ENCODE measurements at places on chromosomes 6 and 20.

DNA sequence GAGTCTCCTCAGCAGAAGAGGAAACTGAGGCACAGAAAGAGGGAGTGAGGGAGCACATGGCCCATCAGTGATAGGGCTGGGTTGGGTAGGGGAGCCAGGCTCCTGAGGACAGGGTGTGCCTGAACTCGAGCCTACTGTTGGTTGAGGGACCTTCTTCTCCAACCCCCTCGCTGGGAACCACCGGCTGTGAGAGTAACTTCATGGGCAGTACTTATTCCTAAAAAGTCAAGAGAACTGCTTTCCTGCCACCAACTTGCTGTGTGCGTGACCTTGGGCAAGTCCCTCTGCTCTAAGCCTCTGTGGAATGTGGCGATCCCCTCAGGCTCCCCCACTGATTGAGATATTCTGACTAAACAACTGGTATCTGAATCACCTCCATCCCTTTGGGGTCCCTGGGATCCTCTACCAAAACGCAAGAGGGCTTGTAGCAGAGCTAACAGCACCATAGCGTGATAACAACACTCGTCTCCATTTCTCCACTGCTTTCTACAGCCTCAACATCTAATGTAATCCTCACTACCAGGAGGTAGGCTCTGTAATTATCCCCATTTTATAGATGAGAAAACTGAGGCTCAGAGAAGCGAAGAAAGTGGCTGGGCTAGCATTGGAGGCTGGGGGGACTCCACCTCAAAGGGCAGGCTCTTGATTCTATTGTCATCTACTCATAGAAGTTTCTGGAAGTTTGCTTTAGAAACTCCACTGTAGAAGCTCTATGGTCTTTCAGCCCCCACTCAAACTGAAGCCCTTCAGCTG lies 76.0 kb downstream of the JPH2 start:
- no peak for DNase-seq

DNA sequence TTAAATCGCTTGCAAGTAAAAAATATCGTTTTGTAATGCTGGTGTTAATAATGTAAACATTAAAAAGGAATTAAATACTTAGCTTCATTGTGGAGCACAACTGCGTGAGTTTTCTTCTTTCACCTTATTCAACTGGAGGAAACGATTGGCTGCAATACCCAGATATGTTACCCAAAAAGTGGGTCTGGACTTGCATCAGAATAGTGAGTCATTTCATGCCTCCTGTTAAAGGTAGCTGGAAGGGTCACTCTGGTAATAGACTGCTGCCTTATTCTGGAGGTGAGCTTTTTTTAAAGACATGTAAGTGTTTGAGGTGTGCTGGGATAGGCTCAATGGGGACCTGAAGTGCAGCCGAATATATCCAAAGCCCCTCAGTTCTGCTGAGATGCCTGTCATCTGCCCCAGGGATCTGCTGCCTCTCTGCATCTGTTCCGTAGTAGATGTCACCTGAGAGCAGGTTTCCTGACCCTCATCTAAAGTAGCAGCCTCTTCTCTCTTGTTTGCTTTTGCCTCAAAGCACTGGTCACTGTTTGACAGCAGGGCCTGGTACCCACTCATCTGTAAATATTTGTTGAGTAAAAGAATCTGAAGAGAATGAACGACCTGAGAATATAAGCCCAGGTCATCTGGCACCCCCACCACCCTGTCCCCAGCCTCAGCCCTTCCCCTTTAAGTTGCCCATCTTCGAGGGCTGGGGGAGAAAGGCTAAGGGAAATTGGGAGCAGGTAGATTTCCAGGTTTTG lies 5.6 kb upstream of the UQCC2 start:
- DNase-seq: no peak

GRCh38 chr6:110635096-110635495 lies 158.7 kb upstream of the SLC22A16 start:
- no peak for DNase-seq

- peak; percentile 92 for DNase-seq
Observed at GRCh38 chr20:62590309-62591121, 51.8 kb upstream of the SLCO4A1 start.

GRCh38 chr6:113909224-113909856 lies 52.2 kb downstream of the MARCKS start:
- peak; percentile 72 for DNase-seq

DNA sequence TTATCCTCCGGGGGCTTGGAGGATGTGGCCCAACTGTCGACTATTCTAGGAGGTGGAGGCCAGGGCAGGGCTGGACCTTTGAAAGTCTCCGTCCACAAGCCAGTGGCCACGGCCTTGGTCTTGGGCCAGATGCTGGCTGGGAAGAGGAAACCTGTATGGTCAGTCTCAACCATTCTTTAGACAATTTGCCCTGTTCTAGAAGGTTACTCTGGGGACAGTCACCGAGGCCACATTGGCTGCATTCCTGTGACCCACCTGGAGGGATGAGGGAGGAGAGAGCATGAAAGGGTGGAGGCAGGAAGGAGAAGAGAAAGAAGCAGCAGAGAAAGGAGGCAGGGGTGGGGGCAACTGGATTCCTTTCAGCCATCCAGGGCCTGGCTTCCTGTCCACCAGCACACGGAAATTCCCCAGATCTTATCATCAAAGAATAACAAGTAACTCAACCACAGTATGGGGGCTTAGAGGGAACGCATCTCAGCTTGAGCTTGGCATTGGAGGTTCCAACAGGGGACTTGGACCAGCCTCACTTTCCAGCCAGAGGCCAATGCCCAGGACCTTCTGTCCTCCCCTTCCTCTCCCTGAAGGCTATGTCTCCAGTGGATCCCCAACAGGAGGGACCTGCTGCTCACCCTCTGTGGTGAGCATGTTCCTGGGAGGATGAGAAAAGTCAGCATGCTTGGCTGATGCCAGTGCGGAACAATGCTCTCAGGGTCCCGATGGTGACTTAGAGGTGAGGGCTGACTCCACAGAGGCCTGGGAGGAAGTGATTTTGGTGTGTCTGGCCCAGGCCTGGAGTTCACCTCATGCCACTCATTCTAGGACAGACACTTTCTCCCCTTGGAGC lies 30.4 kb downstream of the TGM2 start:
- no peak for DNase-seq

- no peak for DNase-seq
Observed at GRCh38 chr6:14321992-14322772, 204.6 kb downstream of the CD83 start.

GRCh38 chr6:47344022-47344421 lies 34.3 kb upstream of the TNFRSF21 start:
- no peak for DNase-seq

DNA sequence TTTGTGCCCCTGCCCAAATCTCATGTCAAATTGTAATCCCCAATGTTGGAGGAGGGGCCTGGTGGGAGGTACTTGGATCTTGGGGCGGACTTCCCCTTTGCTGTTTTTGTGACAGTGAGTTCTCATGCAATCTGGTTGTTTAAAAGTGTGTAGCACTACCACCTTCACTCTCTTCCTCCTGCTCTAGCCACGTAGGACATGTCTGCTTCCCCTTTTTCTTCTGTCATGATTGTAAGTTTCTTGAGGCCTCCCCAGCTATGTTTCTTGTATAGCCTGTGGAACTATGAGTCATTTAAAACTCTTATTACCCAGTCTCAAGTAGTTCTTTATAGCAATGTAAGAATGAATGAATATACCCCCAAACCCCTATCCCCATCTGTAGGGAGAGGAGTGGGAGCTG lies 1013.7 kb upstream of the MAP3K7 start:
- no peak for DNase-seq

DNA sequence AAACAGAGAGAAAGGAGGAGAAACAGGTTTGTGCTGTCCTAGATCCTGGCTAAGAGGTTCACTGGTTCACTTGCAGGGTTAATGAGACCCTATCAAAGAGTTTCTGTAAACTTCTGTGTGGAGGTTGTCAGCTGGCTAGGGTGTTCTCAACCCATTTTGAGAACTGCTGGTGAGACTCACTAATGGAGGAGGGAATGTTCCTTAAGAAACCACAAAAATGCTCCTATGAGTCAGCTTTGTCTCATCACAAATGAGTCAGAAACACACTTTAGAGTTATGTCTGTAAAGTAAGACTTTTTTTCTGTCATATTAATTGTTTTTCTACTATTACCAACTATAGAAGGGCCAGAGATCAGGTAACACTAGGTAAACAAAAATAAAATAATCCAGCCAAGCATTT lies 884.4 kb downstream of the PHF3 start:
- DNase-seq: peak; percentile 73

DNA sequence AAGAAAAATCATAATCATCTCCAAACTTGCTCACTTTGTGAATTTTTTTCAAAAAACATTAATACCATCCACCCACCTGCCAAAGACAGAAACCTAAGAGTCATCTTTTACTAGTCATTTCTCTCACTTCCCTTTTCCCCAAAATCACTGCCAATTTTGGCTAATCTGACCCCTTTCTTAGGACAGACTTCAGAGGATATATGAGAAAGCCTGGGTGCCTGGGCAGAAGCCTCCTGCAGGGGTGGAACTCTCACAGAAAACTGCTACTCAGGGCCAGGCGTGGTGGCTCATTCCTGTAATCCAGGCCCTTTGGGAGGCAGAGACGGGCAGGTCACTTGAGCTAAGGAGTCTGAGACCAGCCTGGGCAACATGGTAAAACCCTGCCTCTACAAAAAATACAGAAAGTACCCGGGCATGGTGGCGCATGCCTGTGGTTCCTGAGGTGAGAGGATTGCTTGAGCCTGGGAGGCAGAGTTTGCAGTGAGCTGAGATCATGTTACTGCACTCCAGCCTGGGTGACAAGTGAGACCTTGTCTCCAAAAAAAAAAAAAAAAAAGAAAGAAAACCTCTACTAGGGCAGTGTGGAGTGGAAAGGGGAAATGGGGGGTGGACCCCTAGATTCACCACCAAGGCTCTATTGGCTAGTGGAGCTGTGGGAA lies 3.8 kb downstream of the DEK start:
- no peak for DNase-seq

DNA sequence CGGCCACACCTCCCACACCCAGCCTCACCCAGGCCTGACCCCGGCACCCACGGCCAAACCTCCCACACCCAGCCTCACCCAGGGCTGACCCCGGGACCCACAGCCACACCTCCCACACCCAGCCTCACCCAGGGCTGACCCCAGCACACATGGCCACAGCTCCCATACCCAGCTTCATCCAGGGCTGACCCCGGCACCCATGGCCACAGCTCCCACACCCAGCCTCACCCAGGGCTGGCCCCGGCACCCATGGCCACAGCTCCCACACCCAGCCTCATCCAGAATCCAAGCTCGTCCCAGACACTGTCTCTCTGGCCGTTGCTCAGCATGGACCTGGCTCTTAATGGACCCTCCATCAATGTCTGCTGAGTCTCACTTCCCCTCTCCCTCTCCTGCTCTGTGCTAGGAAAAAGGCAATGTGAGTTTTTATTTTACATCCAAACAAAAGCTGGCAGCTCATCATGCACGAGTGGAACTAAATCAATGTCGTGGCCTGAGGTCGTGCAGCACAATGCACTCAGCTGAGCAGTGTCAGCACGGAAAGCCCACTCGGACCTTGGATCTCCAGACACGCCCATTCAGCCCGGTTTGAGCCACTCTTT lies 36.1 kb downstream of the NINL start:
- DNase-seq: no peak

GRCh38 chr6:145529582-145529981 lies 205.7 kb downstream of the EPM2A start:
- DNase-seq: no peak

- DNase-seq: peak; percentile 4
Observed at GRCh38 chr6:8627085-8627861, 191.9 kb upstream of the SLC35B3 start.

- DNase-seq: no peak
Observed at GRCh38 chr6:24848461-24848860, 49.7 kb upstream of the ARMH2 start.

DNA sequence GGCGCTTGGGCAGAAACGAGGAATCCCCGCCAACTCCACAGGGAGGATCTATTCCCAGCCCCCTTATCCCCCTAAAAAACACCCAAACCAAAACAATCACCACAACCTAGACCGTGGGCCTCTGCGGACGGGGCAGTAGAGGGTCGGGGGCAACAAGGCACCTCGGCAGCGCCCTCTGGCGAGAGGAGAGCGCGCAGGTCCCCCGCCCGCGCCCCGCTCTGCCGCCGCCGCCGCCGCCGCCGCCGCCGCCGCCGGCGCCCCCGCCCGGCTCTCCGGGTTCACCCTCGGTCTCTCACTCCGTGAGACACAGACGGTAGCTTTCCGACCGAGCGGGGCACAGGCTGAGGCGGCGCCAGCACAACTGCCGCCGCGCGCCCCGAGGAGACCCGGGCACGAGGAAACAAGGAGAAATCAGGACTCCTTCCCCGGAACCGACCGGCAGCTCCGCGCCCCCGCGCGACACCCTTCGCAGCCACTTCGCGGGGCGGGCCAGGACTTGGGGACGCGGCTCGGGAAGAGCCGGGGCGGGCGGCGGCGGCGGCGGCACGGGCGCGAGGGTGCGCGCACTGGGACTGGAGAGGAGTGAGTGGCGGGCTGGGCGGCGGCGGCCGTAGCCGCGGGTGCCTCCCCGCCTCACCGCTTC lies at the start of gene SLC35F1:
Gene SLC35F1 (plus strand): TSS at position 307 of the 643 bp plus-strand sequence.
- no peak for DNase-seq

- DNase-seq: no peak
Observed at GRCh38 chr20:51467956-51468626, 74.4 kb downstream of the NFATC2 start.

- DNase-seq: no peak
Observed at GRCh38 chr6:139979021-139979725, 604.7 kb upstream of the CITED2 start.

DNA sequence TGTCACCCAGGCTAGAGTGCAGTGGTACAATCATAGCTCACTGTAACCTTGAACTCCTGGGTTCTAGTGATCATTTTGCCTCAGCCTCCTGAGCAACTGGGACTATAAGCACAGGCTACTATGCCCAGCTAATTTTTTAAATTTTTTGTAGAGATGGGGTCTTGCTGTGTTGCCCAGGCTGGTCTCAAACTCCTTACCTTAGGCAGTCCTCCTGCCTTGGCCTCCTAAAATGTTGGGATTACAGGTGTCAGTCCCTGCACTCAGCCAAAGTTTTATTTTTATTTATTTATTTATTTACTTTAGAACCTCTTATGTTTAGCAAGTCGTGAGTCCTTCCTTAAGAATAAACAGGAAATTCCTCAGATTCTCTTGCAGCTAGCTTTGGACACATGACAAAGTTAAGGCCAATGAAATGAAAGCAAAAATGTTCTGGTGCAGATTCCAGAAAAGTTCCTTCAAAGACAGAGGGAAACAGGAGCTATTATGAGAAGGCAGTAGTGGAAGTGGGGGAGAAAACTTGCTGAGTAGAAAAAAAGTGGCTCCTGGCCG lies 19.1 kb downstream of the PIM1 start:
- DNase-seq: no peak

- DNase-seq: no peak
Observed at GRCh38 chr6:121453191-121453590, 17.7 kb downstream of the GJA1 start.

DNA sequence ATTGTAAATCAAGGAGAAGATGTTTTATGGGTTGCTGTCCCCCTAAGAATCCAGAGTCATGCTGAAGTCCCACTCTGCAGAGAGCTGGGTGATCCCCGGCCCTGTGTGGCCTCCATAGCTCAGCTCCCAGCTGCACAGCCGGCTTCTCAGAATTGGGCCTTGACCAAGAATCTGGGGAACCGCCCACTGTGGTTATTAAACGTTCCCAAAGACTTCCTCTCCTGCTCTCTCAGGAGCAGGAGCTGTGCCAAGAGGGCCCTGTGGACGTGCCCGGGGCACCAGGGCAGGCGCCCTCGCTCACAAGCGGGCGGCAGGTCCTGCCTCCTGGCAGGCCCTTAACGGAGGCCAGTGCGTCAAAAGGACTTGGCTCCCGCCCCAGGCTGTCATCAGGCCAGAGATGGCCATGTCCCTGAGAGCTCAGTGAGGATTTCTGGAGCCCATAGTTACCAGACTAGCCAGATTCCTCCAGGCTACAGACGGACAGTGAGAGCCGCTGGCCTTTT lies 30.4 kb downstream of the ZC3H12D start:
- DNase-seq: peak; percentile 97
